SK-N-MC (cell line): ENCODE measurements at places on chromosomes 5 and 9.
A peak's percentile ranks its signal among the peaks of the same experiment; 100 is the strongest.

GRCh38 chr9:33748633-33749304, 46.6 kb upstream of the PRSS3 start:
- no peak for DNase-seq

DNA sequence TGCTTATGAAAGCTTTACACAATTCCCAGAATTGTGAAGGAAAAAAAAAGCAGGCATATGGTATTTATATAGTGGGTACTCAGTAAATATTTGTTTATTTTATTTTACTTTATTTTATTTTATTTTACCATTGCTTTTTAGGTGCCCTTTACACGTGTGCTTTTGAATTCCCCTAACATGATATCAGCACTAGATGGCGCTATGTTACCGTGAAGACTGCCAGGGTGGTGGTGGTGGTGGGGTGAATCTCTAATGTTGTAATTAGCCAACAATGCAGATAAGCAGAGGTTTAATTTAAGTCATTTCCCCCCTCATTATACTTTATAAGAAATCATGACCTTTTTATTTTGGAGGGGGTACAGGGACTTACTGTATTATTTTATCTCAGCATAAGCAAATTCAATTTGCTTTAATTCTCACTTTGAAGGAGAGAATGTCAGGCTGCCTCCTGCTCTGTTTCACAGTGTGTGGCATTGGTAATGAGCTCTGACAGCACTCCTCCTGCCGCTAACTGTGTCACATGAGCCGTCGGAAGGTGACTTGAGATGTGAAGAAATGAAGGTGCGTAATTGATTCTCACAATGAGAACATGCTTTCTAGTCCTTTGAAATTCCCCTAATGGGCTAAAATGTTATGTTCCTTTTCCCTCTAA, 165.6 kb downstream of the YTHDC2 start:
- DNase-seq = peak; percentile 6

DNA sequence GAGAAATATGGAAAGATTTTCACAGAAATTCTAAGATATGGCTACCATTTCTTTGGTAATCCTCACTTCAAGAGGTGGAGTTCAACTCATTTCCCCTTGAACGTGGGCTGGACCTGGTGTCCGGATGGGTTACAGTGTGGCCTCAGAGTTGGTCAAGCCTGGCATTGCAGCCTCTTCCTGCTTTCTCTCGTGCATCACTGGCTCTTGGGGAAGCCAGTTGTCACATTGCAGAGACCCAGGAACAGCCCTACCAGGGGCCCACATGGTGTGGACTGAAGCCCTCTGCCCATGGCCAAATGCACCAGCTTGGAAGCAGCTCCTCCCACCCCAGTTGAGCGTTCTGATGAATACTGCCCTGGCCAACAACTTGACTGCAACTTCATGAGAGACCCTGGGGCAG, 47.7 kb upstream of the FCN1 start:
- no peak for DNase-seq

DNA sequence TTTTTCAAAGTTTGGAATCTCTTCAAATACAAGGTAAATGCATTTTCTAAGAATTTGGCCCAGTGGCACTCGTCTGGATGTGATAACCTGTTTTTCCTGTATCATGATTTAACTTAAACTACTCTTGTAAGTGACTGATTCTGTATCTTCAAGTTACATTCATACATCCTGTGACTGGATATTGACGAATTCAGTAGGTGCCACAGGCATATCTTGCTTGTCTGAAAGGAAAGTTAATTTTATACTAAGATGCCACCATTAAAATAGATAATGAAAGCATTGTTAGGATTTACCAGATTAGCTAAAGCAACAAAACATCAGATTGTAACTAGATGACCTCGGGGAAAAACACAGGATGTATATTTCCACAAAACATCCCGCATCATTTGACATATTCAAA, 175.3 kb upstream of the ZNF608 start:
- DNase-seq = no peak

DNA sequence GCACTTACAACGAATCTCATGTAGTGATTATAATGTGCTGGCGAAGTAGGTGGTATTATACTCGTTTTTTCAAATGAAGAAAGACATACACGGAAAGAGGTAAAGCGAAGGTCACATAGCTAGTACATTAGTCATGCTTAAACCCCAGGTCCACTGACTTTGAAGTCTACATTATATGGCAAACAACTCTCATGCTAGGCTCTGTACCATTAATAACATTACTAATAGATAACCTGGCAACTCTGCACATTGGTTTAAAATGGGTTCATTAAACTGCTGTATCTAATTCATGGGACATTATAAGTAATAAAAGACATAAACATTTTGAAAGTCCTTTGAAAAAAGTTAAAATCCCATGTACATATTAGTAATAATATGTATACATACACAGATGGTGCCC, 21.2 kb downstream of the FYB1 start:
- DNase-seq = no peak

DNA sequence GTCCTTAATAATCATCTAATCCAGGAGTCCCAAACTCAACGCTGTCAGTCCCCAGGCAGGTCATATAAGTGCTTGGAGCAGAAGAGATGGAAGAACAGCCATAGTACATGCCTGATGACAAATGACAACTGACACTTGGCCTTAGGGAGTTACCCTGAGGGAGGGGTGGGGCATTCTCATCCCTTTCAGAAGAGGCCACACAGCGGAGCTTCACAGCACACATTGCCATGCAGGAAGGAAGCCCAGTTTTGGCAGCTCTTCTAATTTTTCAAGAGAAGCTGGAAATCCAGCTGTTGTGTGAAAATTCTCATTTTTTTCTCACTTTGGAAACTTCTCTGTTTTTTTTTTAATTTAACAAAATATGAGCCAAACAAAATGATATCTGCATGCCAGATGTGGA, 89.0 kb downstream of the ASTN2 start:
- no peak for DNase-seq

DNA sequence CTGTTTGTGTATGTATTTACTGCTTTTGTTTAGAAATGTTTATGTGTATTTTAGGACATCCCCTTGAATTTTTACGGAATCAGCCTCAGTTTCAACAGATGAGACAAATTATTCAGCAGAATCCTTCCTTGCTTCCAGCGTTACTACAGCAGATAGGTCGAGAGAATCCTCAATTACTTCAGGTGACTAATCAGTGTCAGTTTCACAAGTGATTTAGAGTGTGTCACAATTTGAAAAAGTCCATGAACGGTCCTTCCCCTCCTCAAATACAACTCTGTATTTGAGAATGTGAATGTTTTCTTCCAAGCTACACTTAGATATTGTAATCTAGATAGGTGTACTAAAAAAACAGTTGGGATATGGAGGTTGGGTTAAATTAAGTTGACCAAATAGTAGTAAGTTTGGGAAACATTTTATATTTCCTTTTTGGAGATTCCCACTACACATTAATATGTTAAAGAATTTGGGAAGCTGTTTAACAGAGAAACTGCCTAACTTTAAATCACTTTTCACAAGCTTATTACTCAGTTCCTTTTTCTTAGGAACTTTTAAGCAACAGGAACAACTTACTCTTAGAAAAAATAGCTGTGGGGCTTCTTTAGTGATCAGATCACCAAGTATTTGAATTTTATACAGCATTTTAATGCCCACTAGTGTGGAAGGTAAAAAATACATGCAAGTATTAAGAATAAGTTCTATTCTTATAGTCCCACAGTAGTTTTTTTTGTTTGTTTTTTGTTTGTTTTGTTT, 40.9 kb downstream of the RAD23B start:
- no peak for DNase-seq

DNA sequence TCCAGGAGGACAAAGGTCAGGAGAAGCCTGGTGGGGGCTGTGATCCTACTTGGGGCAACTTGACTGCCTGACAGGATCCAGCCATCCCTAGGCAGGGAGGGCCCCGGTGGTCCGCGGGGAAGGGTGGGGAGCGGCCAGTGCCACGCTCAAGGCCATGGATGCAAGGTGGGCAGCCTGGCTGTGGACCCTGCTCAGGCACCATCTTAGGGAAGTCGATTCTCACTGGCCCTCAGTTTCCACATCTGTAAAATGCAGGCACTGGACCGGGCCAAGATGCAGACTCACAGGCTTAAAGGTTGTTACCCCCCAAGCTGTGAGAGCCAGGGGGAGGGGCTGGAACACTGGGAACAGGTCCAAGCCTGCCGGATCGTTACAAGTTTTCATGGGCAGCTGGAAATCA, 8.7 kb upstream of the DOLPP1 start:
- DNase-seq = no peak

- DNase-seq = no peak
These were observed 37.1 kb upstream of the KCNMB1 start for GRCh38 chr5:170426149-170426767.
